Stomach (tissue), 19 donors: ENCODE measurements at places on chromosomes 12 and 14. TPM values are rescaled to one million over a fixed set of nuclear protein-coding genes. Genes with fewer than 3 reads are reported as not detected.

The CLEC14A gene
- polyA plus RNA-seq = 1.8 TPM

The PLEKHG7 gene
- 0.58 TPM for polyA plus RNA-seq

The CLEC6A gene
- not detected for polyA plus RNA-seq

The IGFBP6 gene
- 124 TPM for polyA plus RNA-seq

The VWF gene
- polyA plus RNA-seq = 3.1 TPM

The ZNF385A gene
- 16.9 TPM for polyA plus RNA-seq

The ADGRD1 gene
- polyA plus RNA-seq = 3.7 TPM

DNA sequence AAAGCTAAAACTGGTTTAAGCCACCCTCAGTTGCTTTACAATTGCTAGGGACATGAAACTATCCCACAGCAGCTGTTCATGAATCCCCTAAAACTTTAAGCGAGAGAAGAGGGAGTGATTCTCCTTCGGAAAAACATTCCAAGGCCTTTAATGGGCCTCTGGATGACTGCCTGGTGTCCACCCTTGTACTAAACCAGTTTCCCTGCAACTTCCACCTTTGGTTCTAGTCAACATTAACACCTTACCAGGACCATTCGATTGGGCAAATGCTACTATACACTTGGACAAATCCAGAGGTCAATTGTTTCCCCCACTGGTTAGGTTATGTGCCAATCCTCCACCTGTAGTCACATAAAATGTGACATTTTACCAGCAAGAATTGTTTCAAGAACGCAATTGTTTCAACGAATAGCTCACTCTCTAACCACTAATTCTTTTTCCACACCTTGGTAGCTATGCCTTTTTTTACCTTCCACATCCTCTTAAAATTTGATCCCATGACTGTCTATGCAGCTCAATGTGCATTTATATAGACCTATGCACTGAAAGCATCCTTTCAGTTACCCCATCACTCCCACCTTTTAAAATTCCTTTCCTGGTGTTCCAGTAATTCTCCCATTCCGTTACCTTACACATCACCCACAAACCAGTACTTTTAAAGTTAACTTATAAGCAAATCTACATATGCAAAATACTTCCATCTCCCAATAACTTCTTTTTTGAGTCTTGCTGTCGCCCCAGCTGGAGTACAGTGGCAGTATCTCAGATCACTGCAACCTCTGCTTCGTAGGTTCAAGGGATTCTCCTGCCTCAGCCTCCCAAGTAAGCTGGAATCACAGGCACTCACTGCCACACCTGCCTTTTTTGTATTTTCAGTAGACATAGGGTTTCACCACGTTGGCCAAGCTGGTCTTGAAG lies 3.6 kb downstream of the UBC start:
- peaks cover 32% of the 10 kb centered on the region for H3K36me3 ChIP-seq
- peak; percentile 50 for DNase-seq
- peak overlapping the region; percentile 44 for H3K27ac ChIP-seq

DNA sequence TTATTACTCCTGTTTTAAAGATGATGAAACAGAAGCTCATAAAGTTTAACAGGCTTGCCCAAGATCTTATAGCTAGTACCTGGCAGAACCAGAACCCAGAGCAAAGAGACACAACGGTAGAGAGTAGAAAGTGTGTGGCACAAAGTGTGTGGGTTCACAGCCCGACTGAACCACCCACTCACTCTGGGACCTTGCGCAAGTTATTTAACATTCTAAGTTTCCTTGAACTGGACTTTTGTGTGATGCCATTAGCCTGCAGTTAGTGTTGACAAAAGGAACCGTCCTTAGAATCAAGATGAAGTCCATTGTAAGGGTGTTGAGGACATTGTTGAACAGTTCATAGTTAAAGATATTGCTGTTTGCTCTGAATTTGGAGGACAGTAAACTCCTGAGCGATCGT lies 29.9 kb upstream of the RIC8B start:
- no peaks in the 10 kb centered on the region for H3K27me3 ChIP-seq
- H3K27ac ChIP-seq = no peak overlapping the region
- DNase-seq = no peak

DNA sequence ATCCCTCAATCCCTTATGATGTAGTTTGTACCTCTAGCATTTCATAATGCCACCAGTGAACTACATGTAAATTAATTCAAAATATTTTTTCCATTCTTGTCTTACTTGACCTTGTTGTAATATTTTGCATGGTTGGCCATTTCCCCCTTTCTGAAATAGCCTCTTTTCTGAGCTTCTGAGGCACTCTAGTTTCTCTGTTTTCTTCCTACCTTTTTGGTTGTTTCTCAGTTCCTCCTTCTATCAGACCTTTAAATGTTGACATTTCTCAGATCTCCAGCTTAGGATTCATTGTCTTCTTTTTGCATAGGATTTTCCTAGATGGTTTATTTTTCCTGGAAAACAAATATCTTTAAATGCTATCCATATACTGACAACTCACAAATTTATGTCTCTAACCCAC lies 9.8 kb upstream of the RMST start:
- H3K4me3 ChIP-seq = no peak overlapping the region
- H3K27me3 ChIP-seq = no peaks in the 10 kb centered on the region
- DNase-seq = no peak
- H3K4me1 ChIP-seq = no peaks in the 10 kb centered on the region
- H3K27ac ChIP-seq = no peak overlapping the region
- no peaks in the 10 kb centered on the region for H3K36me3 ChIP-seq

DNA sequence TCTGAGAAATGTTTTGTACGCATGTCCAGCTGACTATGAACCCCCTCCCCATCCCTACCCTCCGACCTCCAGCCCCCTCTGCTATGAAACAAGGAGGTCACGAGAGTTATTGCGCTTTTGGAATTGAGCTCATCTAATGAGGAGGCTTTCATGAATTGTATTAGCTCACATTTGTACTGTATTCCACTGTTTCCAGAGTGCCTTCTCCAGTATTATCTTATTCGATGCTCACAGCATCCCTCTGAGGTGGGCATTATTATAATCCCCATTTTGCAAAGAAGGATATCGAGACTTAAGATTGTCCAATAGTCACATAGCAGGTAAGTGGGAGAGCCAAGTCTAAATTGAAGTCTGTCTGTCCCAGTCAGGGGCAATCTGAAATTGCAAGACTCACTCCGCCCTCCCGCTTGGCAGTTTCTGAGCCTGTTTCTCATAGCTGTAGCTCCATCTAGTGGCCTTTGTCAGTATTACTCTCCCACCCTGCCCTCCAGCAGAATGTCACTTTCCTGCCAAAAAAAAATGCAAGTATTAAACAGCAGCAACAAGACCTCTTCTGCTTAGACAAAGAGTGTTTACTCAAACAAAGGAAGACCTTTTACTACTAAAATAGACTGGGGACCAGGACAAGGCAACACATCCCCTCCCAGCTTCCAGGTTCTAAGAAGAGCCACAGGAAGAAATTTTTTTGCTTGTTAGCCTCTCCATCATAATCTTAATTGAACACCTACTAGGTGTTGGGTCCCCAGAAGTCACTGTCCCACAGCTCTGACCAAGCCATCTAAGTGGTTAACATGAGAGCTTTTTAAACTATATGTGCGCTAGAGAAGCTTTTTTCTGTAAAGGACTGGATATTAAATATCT lies 48.6 kb upstream of the TMEM233 start:
- no peak overlapping the region for H3K4me3 ChIP-seq
- no peak overlapping the region for H3K27ac ChIP-seq
- no peaks in the 10 kb centered on the region for H3K4me1 ChIP-seq
- no peaks in the 10 kb centered on the region for H3K36me3 ChIP-seq
- no peaks in the 10 kb centered on the region for H3K27me3 ChIP-seq
- DNase-seq = peak; percentile 63

- H3K36me3 ChIP-seq = peaks cover 32% of the 10 kb centered on the region
- H3K4me1 ChIP-seq = peaks cover 31% of the 10 kb centered on the region
- peak overlapping the region; percentile 87 for H3K4me3 ChIP-seq
- no peak overlapping the region for H3K27ac ChIP-seq
- H3K27me3 ChIP-seq = no peaks in the 10 kb centered on the region
- DNase-seq = peak; percentile 27
These were observed 687 bp downstream of the IFFO1 start for GRCh38 chr12:6555018-6555691.

DNA sequence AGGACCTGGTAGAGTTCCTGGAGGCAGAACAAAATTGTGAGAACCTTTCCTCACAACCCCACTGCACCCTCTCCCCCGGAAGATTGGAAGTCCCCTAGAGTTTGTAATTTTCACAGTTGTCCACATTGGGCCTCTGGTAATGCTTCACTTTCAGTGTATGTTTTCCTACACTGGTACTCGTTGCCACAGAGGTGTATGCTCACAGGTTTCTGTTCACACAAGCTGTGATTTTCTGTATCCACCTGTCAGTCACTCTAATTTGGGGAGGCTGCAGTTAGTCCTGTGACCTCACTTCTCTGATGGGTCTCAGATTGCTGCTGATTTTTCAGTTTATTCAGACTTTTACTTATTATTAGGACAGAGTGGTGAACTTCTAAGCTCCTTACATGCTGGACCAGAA lies 66.4 kb upstream of the BMP4 start:
- no peak overlapping the region for H3K27ac ChIP-seq
- H3K36me3 ChIP-seq = no peaks in the 10 kb centered on the region
- H3K4me3 ChIP-seq = no peak overlapping the region
- no peaks in the 10 kb centered on the region for H3K27me3 ChIP-seq

DNA sequence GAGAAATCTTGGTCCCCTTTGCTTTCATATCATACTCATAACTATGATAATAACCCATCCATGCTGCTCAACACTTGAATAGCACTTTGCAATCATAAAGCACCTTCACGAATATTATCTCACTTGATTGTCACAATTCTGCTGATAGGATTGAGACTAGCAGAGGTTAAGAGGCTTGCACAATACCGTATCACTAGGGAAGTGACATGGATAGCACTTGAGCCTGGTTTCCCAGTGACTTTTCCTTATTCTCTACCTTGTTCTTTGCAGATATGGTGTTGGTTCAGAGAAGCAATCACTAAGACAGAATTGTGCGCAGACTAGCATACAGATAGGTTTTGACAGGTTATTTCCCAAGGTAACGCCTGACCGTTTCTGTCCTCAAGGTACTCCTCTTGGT lies 186.6 kb upstream of the GZMB start:
- peaks cover 13% of the 10 kb centered on the region for H3K4me1 ChIP-seq
- no peaks in the 10 kb centered on the region for H3K36me3 ChIP-seq
- H3K27ac ChIP-seq = no peak overlapping the region

- no peak for DNase-seq
- no peak overlapping the region for H3K4me3 ChIP-seq
- H3K27ac ChIP-seq = no peak overlapping the region
- H3K36me3 ChIP-seq = no peaks in the 10 kb centered on the region
- no peaks in the 10 kb centered on the region for H3K27me3 ChIP-seq
- H3K4me1 ChIP-seq = no peaks in the 10 kb centered on the region
These were observed 11.4 kb downstream of the GPR19 start for GRCh38 chr12:12684375-12685106.

DNA sequence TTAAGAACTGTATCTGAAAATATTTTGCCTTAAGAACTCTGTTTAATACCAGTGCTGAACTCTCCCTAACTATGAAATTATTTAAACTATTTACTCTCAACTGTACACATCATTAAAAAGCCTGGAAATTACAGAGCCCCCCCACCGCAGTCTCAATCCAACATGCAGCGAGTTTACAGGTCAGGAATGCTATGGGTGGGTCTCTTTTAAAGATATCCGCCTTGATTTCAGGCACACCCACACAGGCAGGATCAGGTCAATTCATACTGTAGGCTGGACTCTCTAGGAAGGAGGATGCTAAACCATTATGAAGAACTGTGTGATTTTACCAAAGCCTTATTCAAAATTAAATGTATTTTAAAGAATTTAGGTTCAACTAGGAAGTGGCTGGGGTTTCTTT lies 16.5 kb downstream of the SPTLC2 start:
- peaks cover 48% of the 10 kb centered on the region for H3K4me1 ChIP-seq
- H3K36me3 ChIP-seq = peaks cover 24% of the 10 kb centered on the region
- peak; percentile 65 for DNase-seq
- H3K27ac ChIP-seq = no peak overlapping the region
- no peaks in the 10 kb centered on the region for H3K27me3 ChIP-seq

DNA sequence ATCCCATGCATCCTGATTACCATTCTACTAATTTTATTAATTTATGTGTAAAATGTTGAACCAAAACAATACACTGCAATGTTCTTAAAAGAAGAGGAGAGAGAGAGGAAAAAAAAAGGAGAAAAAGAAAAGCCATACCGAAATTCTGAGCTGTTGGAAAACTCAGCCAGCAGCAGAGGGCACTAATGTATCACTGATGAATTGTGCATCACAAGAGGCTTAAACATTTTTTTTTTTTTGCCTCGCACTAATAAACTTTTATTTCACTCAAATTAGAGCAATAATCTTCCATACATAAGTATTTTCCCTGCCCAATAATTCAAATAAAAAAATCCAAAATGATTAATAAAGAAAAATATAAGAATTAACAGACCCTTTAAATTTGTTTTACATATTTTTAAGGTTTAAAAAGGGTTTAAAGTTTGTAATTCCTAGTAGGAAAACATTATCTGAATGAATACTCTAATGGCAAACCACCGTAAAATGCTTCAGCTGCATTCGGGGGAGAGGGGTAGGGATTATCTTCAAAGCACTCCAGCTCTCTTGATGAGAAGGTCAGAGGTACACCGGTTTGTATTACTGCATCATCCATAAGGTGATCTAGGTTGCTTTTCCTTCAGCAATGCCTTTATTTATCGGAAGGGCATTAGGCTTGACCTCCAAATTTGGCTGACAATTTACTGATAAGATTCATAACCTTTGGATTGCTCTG lies 41.9 kb downstream of the ATP23 start:
- H3K27me3 ChIP-seq = no peaks in the 10 kb centered on the region
- no peaks in the 10 kb centered on the region for H3K4me1 ChIP-seq
- DNase-seq = no peak
- H3K27ac ChIP-seq = no peak overlapping the region
- H3K4me3 ChIP-seq = no peak overlapping the region
- no peaks in the 10 kb centered on the region for H3K36me3 ChIP-seq
